Stimulated activated CD4-positive, alpha-beta T cell treated with anti-CD3 and anti-CD28 coated beads, Interleukin-1b, Interleukin-23, amount 100 ng/mL, for 48 hours (primary cell): ENCODE measurements at places on chromosomes 3 and 15.

GRCh38 chr3:187678726-187679268 lies 8.6 kb upstream of the SST start:
- DNase-seq: no peak

DNA sequence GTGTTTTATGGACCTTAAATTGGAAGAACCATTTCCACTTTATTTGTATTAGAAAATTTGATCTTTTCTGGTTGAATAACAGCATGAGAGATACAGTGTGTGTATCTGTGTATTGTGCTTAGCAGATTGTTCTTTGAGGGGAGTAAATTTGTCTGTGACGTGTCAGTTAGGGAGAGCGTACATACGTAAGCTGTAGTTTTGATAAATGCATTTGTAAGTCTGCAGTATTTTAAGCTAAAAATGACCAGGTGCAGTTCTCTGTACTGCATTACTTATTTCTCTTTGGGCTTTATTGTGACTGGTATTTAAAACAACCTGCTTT lies 264.8 kb downstream of the ROBO2 start:
- no peak for DNase-seq

DNA sequence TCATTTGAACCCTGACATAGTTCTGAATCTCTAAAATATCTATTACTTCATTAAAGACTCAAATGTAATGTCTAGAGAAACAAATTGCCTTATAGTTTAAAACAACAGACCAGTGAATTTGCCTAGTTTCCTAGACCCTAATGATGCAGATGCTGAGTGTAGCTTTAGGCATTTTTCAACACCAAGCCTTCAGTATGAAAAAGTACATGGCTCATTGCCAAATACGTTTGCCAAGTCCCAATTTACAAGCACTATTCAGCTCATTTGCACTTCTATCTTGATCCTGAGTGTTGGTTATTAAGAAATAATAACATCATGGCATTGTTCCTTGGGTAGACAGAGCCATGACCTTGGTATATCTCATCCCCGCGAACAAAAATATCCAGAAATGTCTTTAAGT lies 46.8 kb downstream of the EOMES start:
- DNase-seq: no peak

DNA sequence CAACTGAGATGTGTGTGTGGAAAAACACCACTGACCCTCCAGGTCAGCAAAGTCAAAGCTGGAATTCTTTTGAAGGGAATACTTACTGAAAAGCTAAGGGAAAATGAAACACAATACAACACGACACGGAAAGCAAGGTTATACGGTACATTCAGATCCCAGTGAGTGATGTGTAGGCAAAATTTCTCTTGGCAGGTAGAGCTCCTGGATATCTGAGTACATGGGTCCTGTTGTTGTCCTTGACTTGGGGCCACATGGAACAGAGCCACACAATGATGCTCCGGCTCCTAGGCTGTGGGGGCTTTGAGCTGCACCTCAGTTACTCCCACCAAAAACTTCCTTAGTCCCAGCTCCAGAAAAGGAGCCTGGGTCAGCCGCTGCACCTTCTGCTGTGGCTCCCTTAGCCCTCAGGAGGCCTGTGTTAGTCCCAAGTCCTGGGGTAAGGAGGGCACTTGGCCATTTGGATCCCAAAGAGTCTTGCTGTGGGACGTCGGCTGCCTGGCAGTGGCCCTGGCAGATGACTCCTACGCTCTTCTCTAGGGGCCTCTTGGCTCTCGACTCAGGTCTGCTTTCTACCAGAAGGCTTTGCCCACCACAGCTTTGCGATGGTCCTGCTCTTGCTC lies 95.6 kb downstream of the ADCY5 start:
- DNase-seq: no peak

DNA sequence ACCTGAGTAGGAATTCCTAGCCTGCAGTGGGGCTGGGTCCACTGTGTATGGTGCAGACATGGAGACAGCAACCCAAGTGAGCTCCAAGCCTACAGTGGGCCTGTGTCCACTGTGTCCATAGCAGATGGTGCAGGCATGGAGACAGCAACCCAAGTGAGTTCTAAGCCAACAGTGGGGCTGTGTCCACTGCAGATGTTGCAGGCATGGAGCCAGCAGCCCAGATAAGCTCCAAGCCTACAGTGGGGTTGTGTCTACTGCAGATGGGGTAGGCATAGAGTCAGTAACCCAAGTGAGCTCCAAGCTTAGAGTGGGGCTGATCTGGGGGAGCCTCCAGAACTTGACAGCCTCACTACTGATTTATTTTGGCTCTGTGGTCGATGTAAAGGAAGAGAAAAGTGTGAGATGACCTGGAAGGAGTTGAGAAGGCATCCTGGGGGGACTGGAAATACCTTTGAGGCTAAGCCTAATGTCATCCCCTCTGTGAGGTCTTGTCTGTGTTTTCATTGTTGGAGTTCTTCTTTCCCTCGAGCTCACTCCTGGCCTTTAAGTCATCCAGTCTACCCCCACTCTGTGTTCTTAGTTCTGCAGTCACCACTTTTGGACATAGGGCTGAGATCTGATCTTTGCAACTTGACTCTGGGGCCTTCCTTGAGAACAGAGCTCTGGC lies 22.4 kb upstream of the IL16 start:
- DNase-seq: no peak

GRCh38 chr3:64267721-64268604 lies 42.7 kb upstream of the PRICKLE2 start:
- no peak for DNase-seq

- DNase-seq: no peak
These were observed 37.7 kb upstream of the PLXNA1 start for GRCh38 chr3:126945171-126945721.

DNA sequence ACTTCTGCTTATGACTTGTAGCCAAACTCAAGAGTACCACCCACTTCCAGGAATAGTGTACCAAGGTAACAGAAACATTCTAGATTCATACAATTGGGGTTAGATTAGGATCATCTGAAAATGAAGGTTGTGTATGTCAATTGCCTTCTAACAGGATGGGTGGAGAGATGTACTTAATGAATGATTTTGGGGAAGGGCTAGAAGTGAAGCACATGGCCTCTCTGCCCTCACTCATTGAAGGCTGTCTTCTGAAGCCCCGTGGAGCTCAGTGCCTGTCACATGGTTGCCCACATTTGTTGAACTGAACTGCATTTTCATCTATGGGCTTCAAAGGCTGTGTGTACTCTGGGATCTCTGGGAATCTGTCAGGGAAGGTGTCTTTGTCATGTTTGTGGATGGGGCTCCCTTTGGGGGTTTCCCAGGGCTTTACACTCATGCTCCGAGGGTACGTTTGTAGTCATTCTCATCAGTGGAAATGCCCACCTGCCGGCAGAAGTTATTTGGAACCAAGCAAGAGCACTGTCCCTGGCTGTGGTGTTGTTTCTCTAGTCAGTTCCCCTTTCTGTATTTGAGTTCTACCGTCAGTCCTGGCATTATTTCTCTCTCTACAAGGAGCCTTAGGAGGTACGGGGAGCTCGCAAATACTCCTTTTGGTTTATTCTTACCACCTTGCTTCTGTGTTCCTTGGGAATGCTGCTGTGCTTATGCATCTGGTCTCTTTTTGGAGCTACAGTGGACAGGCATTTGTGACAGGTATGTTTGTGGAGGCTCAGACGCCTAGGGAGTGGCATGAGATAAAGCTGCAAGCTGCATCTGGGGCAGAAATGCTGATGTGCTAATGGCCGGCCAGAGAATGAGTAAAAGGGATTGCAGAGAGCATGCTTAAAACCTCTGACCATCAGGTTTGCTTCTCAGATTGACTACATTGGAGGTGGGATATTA lies 22.4 kb downstream of the CD86 start:
- DNase-seq: no peak

DNA sequence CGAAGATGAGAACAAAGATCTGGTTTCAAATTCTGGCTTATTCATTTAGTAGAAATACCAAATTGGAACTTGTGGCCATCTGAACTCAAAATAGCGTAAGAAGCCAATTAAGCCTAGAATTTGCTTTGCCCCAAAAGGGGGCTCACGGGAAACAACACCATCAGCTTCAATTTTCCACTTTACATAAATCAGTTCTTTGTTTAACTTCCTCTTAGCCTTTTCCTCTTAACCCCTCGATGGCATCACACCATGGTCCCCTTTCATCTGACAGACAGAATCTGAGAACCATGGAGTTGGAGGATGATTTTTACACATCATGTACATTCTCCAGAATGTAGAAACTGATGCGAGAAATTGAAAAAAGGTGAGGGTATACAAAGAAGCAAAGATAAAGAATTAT lies 207.0 kb downstream of the FOXP1 start:
- no peak for DNase-seq

DNA sequence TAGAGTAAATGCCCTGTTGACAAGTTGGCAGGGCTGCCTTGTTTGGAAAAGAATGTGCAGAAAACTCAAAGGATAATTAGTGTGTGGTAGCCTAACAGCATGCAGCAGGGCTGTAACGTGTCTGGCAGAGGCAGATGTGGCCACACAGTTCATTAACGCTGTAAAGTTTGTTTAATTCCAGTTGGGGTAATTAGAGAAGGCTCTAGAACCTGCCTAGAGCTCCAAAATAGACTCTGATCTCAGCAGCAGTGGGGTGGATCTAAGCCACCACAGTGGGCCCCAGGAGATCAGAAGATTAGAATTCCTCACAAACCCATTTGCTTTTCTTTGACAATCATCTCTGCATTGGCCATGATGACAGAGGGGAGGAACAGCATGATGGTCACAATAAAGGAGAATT lies 65.1 kb upstream of the LEKR1 start:
- no peak for DNase-seq

DNA sequence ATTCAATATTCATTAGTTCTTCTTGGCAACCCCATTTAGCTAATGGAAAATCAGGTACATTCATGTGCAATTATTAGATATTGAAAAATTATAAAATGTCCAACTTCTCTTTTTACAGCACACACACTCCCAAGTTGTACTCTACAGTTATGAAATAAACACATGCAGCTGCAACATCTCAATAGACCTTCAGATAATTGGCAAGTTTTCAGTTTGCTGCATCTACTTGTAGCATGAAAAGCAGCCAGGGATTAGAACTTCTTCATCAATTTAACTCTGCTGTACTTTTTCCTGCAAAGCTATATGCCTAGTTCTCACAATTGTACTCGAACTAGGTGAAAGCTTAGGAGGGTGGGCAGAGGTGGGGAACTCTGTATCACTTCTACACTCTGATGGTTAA lies 46.6 kb upstream of the FHIT start:
- DNase-seq: no peak

DNA sequence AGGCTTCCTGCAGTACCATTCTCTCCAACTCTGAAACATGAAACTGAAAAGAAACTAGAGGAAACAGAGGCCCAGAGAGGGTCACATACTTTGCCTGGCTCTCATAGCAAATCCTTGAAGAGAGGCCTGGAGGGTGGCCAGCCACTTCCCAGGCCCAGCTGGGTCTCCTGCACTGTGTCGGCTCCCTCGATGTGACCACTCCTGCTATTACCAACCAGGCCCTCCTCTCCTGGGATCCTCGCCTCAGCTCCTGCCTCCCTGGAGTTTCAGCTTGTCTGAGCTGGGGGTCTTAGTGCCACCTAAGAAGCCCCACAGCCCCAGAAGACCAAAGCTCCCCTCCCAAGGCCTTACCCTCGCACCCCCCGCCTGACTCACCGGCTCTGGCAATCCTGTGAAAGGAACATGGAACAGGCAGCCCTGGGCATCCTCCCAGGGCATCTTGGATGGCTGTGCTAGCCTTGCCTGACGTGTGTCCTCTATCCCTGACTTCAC lies 4.6 kb downstream of the LOXL1 start:
- DNase-seq: no peak
